Stimulated activated CD8-positive, alpha-beta memory T cell treated with anti-CD3 and anti-CD28 coated beads, Interleukin-7, amount 100 ng/mL, for 4 hours (primary cell): ENCODE measurements at places on chromosomes 16 and 17.

GRCh38 chr16:8182761-8183160, 407.6 kb downstream of the TMEM114 start:
- DNase-seq = no peak

DNA sequence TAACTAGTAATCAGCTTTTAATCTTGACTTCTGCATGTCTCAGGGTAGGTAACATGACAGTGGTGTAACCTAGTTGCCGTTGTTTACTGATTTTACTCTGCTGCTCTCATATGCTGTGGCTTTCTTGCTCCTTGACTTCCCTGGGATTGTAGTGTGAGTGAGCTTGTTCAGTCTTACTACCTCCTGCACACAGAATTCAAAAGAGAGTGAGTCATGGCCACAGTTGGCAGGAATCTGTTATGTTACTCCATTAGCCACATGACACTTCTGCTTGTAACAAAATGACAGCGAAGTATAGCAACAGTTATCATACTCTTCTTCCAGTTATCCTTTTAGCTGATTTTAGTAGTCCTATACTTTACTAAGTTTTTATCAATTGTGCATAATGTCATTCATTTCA, 18.8 kb downstream of the TNRC6A start:
- no peak for DNase-seq

GRCh38 chr16:13958474-13958873, 38.5 kb downstream of the ERCC4 start:
- no peak for DNase-seq

DNA sequence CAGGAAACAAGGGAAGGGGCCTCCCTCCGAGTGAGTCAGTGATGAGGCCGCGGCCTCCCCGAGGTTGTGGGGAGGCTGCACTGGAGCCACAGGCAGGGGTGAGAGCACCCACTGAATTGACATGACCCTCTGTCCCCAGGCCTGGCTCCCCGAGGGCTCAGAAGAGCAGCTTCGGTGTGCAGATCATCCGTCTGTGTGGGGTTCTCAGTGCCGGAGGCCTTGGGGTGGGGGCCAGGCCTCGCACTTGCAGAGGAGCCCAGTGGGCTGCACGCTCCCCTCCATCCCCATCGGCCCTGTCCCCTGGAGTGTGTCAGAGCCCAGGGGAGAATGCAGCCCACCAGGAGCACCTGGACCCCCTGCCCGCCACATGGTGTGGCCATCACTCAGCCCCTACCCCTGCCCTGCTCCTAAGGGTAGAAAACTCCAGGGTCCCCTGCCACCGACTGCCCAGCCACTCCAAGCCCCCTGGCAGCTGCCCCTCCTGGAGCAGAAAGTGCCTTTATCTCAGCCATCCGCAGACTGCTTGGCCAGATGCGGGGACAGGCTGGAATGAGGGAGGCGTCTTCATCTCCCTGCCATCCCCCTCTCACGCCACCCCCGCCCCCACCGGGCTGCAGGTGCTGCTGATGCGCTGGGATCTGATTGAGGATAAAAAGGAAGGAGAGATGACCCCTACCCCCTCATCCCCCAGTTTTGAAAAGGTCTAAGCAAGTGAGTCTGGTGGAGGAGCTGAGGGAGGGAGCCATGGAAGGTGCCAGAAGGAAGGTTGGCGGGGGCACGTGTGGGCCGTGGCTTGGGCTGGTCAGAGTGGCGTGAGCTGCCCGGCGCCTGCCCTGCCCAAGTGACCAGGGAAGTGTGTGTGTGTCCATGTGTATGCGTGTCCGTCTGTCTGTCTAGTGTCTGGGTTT, 358.3 kb downstream of the SEC14L1 start:
- DNase-seq = no peak

DNA sequence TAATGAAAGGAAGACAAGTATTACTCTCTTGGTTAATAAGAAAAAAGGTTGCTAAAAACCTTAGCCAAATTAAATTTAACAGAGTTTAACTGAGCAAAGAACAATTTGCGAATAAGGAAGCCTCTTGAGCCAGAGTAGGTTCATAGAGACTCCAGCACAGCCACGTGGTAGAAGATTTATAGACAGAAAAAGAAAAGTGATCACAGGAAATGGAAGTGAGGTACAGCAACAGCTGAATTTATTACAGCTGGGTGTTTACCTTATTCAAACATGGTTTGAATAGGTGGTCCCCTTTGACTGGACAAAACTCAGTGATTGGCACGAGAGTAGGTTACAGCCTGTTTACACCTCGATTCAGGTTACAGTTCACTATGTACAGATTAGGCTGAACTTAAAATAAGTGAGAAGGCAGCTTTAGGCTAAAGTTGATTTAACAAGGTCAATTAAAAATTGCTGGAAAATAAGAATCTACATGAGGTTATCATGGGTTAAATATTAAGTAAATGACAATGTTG, 3.3 kb upstream of the CCL15 start:
- no peak for DNase-seq

DNA sequence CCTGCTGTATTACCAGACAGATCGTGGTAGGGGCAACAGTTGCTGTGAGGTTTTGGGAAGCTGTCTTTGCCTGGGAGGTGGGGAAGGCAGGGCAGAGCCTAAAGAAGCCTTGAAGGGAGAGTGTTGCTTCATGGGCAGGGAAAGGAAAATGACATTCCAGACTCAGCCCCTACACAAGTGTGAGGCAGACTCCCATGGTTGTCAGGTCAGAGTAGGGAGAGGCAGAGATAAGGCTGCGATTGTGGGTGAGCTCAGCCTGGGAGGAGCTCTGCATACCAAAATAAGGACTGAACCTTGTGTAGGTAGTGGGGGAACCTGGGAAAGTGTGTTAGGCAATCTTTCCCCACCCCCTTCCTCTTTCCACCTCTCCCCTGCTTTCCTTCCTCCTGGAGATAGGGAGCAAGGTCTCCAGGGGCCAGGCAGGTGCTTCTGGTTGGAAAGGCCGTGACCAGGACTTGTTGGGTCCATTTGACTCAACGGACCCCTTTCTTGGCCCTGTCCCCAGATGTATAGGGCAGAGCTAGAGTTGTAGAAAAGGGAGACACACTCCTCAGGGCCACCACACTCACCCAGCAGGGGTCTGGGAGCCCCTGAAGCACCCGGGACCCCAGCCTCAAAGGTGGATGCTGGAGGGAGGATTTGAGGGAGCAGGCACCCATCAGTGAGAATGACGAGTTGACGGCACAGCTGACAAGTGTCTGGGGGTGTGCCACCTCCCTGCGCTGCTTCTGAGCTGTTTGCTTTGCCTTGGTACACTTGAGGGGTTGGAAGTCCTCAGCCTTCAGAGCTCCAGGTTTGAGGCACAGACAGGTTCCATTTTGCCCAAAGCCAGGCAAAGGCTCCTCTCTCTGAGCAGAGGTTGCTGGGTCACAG, 18.5 kb upstream of the TOB1 start:
- no peak for DNase-seq

DNA sequence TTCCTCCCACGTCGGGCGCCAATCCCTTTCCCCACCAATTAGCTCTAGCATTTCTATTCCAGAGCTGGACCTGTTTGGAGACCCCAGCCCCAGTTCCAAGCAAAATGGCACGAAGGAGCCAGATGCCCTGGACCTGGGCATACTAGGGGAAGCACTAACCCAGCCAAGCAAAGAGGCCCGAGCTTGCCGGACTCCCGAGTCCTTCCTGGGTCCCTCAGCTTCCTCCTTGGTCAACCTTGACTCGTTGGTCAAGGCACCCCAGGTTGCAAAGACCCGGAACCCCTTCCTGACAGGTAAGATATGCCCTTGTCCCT, 5.6 kb upstream of the SPATA20 start:
- no peak for DNase-seq

GRCh38 chr17:78353834-78354233, 6.0 kb downstream of the SOCS3 start:
- DNase-seq = no peak

GRCh38 chr16:74997042-74997491, 1.8 kb upstream of the ZNRF1 start:
- DNase-seq = no peak

GRCh38 chr17:83101805-83102480, 22.5 kb downstream of the METRNL start:
- DNase-seq = no peak

DNA sequence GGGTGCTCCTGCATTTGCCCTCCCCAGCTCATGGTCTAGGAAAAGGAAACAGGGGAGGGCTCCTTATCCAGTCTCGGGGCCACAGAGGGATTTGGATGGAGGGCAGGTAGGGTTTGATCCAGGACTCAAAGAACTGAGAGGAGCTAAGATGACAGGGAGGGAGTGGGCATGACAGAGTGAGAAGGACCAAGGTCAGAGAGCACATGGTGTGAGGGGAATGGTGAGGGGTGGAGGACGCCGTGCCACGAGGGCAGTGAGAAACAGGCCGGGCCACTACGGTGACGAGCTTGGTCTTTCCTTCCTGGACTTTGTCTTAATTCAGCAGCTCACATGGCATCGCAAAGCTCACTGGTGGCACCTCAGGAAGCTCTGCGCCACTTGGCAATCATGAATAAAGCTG, 35.2 kb downstream of the IRF8 start:
- no peak for DNase-seq

DNA sequence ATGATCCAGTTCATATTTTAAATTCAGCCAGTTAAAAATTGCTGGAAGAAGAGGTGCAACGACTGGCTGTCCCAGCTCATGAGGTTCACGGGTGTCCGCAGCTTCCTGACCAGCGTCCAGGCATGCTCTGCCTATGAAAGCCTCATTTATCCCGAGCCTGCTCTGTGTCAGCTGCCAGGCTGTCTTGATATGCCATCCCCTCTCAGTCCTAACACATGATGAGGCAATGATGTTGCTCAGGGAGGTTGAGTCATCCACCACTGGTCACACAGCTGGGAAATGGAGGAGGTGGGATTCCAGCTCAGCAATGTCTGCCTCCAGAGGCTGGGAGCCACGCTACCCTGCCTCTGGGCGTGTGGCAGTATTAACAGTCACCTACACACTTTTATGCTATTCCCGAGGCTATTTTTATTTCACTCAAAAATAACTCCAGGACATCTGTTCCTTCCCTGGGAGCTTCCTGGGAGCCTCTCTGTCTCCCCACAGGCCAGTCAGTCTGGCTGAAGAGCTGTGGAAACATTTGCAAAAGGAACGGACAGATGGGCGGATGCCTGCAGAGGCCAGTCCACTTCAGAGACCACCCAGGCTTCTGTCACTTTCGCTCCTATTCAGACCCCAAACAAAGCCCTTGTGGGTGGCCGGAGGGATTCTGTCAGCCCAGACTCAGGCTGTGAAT, 22.5 kb downstream of the RAB11FIP4 start:
- no peak for DNase-seq

DNA sequence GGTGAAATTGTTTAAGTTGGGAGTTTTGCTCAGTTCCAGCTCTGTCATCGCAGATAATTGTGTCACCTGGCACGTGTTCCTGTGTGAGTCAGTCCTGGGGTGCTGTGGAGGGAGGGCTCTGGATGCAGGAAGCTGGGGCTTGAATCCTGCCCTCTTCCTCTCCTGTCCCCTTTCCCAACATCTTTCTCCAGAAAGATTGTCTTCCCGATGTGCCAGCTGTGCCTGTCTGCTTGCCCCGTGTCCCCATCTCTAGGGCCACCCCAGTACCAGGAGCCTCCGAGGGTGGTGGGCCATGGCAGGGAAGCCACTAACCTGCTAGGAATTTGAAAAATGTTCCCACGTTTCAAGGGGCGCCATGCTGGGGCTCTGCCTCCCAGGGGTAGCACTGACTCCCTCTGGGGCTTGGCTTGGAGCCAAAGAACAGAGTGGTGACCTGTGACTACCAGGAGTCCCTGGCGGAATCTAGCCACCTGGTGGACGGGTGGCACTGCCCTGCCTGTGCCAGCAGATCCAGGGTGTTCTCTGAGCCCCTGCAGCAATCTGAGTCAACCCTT, 198.1 kb downstream of the ENGASE start:
- DNase-seq = no peak

- DNase-seq = no peak
Observed at GRCh38 chr16:84174396-84174795, 12.5 kb downstream of the TAF1C start.

- no peak for DNase-seq
Observed at GRCh38 chr17:1533661-1534325, 17.4 kb upstream of the INPP5K start.

DNA sequence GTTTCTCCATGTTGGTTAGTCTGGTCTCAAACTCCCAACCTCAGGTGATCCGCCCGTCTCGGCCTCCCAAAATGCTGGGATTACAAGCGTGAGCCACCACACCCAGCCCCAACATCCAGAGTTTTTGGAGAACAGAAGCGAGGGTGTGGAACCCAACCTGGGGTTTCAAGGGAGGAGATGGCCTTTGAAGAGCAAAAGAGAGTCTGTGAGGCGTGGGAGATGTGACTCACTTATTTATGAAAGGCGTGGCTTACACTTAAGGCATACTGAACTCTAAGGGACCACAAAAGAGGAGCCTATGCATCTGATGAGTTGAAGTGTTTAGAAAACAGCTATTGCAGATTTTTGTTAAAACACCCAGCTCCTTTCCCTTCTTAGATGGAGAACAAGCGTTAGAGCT, 18.9 kb downstream of the ARSG start:
- DNase-seq = peak; percentile 51

- no peak for DNase-seq
Observed at GRCh38 chr17:41914358-41914766, 4.4 kb downstream of the ACLY start.

- no peak for DNase-seq
Observed at GRCh38 chr17:58322581-58323185, 5.9 kb downstream of the TSPOAP1 start.

- no peak for DNase-seq
Observed at GRCh38 chr16:22862046-22862445, 48.1 kb downstream of the HS3ST2 start.

DNA sequence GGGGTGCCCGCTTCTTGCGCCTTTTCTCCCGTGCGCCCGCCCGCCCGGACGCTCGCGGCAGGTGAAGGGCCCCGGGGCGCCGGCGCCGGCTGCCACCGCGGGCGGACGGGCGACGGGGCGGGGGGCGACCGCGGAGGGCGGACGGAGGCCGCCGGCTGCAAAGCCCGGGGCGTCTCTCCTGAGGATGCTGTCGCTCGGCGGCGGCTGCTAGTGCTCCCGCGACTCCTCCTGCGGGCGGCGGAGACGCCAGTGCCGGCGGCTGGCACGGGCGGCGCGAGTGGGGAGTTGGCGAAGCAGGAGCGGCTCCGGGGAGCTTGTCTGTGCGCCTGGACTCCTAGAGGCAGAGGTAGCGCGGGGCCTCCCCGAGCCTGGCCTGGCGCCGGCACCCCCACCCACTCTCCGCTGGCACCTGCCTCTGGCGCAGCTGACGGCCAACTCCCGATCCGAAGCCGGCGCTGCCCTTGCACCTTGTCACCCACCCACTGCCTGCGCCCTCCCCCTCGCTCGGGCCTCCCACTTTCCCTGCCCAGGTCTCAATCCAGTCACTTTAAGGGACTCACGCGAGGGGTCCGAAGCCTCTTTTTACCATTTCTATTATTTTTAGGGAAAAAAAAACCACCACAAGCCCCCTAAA, at the start of gene FAM20A:
FAM20A (minus strand) TSS at position 437 of the 634 bp plus-strand sequence. CDS start 701 bp downstream, outside the sequence.
- DNase-seq = no peak
